Stimulated activated CD4-positive, alpha-beta T cell treated with anti-CD3 and anti-CD28 coated beads, Interleukin-4, amount 100 ng/mL, for 24 hours (primary cell): ENCODE measurements at places on chromosomes 7 and 10.

GRCh38 chr7:45013465-45013967, 13.5 kb downstream of the CCM2 start:
- DNase-seq: no peak

DNA sequence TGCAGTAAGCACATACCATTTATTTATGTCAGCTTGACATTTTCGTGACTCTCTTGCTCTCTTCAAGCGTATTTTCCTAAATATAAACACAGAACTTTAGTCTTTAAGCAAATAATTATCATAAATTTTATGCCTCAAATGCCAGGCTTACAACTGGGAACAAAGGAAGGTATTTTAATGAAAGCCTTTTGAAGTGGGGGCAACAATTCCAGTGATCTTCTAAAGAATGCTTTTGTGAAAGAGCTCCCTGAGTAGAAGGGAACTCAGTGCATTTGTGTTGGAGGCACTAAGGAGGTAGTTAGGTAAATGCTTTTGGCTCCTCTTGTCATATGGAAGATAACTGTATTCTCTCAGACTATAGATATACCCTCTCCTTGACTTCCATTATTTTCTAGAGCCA, 104.9 kb downstream of the VPS50 start:
- DNase-seq: no peak

DNA sequence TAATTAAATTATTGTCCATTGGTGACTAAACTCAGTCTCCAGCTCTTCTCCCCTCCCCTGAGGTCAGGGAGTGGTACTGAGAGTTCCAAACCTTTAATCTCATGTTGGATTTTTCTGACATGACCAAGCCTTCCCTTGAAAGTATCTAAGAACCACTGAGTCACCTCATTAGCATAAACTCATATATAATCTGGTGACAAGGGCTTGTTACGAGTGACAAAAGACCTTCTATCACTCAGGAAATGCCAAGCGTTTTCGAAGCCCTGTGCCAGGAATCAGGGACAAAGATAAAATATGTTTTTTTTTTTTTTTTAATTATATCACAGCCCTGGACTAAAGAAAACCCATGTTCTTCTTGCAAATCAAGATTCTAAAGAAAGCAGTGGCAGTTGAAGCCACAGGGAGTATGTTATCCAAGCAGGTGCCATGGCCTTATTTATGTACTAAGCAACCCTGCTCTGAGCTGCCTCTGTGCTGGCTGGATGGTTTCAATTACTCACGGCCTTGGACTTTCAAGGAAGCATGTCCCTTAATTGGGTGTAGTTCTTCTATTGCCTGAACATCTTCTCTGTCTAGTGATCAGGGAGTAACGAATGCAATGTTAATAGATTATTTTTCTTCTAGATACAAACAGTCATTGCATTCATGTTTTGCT, 169.0 kb upstream of the PRKCQ start:
- DNase-seq: no peak

- DNase-seq: peak; percentile 23
Measured at GRCh38 chr10:123583639-123584418, 82.3 kb upstream of the GPR26 start.

- DNase-seq: no peak
Measured at GRCh38 chr7:47335071-47335470, 246.8 kb downstream of the TNS3 start.

- DNase-seq: no peak
Measured at GRCh38 chr7:44184206-44184872, 4.9 kb downstream of the GCK start.

DNA sequence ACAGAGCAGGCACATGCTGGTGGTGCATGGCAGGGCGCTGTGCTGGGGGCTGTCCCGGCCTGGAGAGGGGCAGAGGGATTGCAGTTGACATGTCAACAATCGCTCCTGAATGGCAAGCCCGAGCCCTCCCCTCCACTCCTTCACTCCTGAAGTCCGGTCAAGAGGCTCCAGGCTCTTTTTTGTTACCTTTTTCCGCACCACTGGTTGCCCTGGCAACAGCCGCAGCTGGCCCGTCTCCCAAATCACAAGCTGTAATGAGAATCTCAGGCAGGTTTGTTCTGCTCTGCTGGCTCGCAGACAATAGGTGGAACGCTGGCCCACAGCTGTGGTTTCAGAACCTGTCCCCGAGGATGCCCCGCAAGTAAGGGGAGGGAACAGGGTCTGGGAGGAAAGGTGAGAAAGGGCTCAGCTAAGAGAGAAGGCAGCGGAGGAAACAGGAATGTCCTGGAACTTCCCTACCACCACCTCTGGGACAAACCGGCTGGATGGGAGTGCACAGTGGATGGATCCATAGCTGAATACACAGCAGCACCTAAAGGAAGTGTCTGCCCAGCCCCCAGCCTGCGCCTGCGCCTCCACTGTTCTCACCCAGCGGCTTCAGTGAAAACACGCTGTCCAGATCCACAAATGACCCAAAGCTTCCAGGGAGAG, 58.9 kb downstream of the CALML3 start:
- DNase-seq: no peak

DNA sequence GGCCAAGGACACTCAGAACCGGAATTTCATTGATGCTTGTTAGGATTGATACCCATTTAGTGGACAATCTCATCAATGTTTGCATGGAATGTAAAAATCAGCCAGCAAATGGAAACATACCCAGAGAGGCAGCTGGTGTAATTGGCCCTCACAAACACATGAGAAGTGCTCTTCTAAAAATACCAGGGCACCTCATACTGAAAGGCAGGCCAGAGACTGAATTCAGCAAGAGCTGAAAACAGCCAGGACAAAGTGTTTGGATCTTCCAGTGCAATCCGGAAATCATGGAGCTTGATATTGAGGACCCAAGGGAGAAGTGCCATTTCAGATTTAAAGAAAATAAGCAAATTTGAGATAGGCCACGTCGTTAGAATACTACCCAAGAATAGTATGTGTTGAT, 498.6 kb downstream of the GALNT17 start:
- DNase-seq: no peak

DNA sequence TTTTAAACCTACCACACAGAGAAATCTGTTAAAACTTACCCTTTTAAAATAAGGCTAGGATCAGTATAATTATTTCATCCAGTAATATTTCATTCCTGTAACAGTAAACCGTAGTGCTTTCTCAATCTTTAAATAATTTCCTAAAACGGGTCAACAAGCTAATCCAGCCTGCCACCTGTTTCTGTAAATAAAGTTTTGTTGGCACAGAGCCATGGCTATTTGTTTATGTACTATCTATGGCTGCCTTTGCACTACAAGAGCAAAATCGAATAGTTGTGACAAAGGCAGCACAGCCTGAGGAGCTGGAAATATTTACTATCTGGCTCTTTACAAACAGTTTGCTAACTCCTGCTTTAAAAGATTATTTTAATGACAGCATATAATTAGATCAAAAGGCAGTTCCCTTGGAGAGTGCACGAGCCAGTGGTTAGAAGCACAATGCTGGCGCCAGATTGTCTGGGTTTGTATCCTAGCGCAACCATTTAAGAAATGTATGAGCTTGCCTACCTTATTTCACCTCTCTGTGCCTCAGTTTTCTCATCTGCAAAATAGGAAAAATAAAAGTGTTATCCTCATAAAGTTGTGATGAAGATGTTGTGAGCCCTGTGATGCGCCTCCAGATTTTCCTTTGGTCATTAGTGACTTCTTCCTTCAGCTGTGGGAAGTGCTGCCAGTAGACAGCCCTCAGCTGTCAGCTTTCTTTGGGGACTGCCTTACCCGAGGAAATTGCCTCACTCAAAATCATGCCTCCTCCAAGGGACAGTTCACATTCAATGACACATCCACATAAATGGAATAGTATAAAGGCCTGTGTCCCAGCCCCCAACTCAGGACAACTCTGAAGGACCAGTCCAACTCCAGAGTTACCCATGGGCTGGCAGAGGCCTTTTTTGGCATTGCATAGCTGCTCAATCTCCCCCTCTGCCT, 11.8 kb upstream of the MIOS start:
- DNase-seq: no peak

- DNase-seq: no peak
Measured at GRCh38 chr7:16038906-16039305, 352.4 kb upstream of the MEOX2 start.

- no peak for DNase-seq
Measured at GRCh38 chr10:65355141-65355680, 1570.6 kb upstream of the LRRTM3 start.

- DNase-seq: no peak
Measured at GRCh38 chr7:13257661-13258060, 570.2 kb downstream of the ARL4A start.

DNA sequence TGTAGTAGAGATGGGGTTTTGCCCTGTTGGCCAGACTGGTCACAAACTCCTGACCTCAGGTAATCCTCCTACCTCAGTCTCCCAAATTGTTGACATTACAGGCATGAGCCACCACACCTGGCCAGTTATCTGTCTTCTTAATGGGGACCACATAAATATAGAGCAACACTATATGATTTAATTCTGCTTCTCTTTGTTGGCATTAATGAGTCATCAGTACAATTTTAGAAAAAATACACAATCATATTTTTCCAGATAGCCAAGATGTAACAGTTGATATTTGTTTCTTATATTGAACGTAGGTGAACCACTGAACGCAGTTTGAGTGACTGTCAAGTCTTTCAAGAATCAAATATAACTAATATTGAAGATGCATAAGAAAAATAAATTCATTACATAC, 48.5 kb downstream of the LCOR start:
- DNase-seq: no peak

- DNase-seq: no peak
Measured at GRCh38 chr10:119103241-119103902, 541 bp upstream of the DENND10 start.

DNA sequence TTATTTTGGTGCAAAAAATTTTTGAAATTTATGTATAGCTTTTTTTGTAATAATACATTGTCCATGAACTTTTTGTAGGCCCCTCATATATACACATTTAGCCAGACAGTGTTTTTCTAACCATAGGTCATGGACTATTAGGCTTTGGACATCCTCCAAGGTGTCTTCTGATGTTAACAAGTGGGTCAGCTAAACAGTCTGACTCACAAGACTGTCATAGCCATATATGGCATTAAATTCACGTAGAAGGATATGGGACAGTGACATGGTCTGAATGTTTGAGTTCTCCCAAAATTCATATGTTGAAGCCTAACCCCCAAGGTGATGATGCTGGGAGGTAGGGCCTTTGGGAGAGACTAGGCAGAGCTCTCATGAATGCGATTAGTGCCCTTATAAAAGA, 14.0 kb upstream of the NUB1 start:
- DNase-seq: no peak

GRCh38 chr7:85561706-85562105, 374.9 kb upstream of the SEMA3D start:
- DNase-seq: no peak

DNA sequence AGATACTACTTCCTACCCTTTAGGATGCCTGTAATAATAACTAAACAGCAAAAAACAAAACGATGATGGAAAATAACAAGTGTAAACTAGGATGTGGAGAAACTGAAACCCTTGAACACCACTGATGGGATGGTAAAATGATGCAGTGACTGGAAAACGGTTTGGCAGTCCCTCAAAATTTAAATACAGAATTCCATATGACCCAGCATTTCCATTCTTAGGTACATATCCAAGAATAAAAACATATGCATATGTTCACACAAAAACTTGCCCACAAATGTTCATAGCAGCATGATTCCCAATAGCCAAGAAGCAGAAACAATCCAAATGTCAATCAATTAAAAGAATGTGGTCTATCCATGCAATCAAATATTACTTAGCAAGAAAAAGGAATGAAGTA, 25.8 kb downstream of the SMURF1 start:
- no peak for DNase-seq

DNA sequence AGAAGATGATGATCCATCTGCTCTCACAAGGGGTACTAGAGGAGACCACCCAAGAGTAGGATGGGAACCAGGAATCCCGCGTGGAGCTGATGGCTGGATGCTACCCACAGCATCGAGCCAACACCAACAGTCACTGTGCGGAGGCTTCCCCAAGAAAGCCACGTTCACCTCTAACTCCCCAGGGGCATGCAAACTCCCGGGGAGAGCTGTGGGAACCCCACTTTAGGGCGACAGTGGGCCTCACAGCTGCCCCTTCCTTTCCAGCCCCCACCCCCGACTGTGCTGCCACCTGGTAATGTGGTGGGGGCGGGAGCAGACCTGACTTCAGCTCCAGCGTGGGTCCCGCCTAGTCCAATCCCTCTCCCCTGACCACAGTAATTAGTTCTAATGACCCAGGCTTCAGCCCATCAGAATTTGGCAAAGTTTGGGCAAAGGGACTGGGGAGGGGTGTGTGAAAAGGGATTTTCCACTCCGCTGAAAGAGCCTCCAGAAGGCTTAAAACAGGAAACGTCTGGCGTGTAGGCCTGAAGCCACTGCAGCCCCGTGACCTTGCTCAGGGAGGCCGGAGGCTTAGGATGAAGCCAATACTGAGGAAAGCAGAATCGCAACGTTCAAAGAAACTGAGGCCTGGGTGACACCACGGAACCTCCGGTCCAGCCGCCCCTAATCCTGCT, 20.3 kb downstream of the ASB13 start:
- no peak for DNase-seq

DNA sequence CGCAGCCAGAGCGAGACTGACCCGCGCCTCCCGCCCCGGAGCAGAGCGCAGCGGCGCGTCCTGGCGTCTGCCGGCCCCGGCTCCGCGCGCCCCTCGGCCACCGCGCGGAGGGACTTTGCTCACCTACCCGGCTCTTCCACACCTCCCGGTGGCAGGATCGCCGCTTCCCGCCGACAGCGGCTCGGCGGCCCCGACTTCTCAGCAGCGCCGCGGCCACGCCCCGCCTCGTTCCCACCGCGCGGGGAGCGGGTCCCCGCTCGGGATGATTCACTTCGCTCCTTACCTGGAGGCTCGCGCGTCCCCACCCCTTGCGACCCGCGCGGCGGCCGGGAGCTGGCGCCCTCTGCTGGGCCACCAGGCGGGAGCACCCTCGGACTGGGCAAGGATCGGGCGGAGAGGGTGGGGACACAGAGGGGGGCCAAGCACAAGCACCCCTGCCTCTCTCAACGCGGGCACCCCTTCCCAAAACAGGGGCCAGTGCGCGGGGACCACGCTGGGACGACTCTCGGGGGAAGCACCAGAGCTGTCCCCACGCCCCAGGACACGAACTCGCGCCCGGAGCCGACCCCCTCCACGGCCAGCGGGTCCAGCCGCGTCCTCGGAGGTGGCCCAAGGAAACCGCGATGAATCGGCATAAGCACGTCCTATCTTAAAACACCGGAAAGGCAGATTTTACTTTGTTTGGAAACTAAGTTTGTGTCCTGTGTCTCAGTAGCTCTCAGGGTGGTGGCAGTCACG, 101.0 kb upstream of the SVIL start:
- DNase-seq: peak; percentile 85

DNA sequence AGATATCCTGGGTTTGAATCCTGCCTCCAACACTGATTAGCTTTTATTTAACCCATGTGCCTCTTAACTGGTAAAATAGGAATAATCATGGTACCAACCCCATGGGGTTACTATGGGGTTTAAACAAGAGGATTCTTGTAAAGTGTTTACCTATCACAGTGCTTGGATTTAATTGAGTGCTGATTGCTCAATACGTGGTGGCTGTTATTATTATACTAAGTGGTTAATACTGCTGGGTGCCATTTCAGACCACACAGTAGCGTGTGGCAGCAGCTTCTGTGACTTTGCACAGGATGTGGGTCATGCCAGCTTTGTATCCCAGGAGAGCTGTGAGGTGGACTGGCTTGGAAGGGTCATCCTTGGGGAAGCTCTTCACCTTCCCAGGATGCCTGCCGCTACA, 177.2 kb downstream of the SEC23IP start:
- no peak for DNase-seq

GRCh38 chr10:97888641-97889262, 39.1 kb downstream of the GOLGA7B start:
- peak; percentile 12 for DNase-seq
